NCI-H2081 treated with DMSO at 0.1 percent for 48 hours (cell line): ENCODE measurements at places on chromosomes 5 and 9.

- DNase-seq, result no peak
Measured at GRCh38 chr9:130237076-130237475, 28.5 kb upstream of the HMCN2 start.

- no peak for DNase-seq
Measured at GRCh38 chr9:119224431-119224830, 144.8 kb downstream of the BRINP1 start.

- DNase-seq, result no peak
Measured at GRCh38 chr5:60177596-60177995, 284.1 kb upstream of the PDE4D start.

DNA sequence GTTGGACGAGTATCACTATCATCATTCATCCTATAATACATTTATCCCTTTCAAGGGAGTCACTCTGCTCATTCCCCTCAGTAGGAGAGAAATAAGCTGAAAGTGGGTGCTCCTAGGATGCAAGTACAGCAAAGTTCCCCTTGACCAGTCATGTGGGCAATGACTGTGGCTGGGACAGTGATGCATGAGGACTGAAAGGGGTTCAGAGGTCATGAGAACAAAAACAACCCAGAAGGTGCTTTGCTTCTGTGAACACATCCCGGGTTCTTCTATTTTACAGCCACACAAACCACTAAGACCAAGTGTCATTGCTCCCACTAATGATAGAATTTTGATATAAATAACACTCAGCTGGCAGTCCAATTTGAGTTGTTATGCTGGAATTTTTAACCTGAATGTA lies 177.8 kb upstream of the ADCY2 start:
- DNase-seq, result no peak

- DNase-seq, result no peak
Measured at GRCh38 chr9:121725008-121725775, 73.8 kb downstream of the DAB2IP start.
